Naive thymus-derived CD8-positive, alpha-beta T cell (primary cell): ENCODE measurements at places on chromosomes 1 and 21. TPM values are rescaled to one million over a fixed set of nuclear protein-coding genes. Genes with fewer than 3 reads are reported as not detected.

DNA sequence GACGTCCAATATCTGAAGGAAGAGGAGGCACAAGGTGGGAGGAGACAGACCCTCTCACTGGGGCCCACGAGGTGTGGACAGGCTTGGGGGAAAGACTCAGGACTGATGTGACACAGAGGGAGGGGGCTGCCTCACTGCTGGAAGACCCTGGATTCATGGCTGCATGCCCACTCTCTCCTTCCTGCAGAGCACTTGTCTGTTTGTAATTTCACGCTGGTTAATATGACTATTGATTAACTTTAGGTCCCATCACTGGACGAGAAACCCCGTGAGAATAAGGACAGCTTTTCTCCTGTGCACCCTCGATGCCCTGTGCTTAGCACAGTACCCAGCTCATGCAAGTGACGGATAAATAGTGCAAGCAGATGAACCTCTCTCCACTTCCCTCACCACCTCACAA, 35.1 kb downstream of the CACNA1S start:
- H3K4me3 ChIP-seq, result no peak overlapping the region
- no peak for DNase-seq
- H3K27ac ChIP-seq, result no peak overlapping the region
- no peaks in the 10 kb centered on the region for H3K27me3 ChIP-seq
- H3K4me1 ChIP-seq, result no peaks in the 10 kb centered on the region
- no peaks in the 10 kb centered on the region for H3K36me3 ChIP-seq

GRCh38 chr1:172603816-172604215, 55.1 kb upstream of the FASLG start:
- no peak for DNase-seq
- peaks cover 8% of the 10 kb centered on the region for H3K36me3 ChIP-seq

- no peak for DNase-seq
- peaks cover 29% of the 10 kb centered on the region for H3K4me1 ChIP-seq
- no peaks in the 10 kb centered on the region for H3K36me3 ChIP-seq
- H3K27me3 ChIP-seq, result no peaks in the 10 kb centered on the region
- peak overlapping the region; percentile 98 for H3K27ac ChIP-seq
Measured at GRCh38 chr1:93845538-93846205, 33.3 kb downstream of the DNTTIP2 start.

GRCh38 chr21:35303085-35303484, 254.0 kb upstream of the RUNX1 start:
- no peak for DNase-seq
- H3K4me3 ChIP-seq, result no peak overlapping the region
- H3K27ac ChIP-seq, result no peak overlapping the region
- no peaks in the 10 kb centered on the region for H3K4me1 ChIP-seq
- H3K36me3 ChIP-seq, result no peaks in the 10 kb centered on the region
- H3K27me3 ChIP-seq, result peaks cover 4% of the 10 kb centered on the region

DNA sequence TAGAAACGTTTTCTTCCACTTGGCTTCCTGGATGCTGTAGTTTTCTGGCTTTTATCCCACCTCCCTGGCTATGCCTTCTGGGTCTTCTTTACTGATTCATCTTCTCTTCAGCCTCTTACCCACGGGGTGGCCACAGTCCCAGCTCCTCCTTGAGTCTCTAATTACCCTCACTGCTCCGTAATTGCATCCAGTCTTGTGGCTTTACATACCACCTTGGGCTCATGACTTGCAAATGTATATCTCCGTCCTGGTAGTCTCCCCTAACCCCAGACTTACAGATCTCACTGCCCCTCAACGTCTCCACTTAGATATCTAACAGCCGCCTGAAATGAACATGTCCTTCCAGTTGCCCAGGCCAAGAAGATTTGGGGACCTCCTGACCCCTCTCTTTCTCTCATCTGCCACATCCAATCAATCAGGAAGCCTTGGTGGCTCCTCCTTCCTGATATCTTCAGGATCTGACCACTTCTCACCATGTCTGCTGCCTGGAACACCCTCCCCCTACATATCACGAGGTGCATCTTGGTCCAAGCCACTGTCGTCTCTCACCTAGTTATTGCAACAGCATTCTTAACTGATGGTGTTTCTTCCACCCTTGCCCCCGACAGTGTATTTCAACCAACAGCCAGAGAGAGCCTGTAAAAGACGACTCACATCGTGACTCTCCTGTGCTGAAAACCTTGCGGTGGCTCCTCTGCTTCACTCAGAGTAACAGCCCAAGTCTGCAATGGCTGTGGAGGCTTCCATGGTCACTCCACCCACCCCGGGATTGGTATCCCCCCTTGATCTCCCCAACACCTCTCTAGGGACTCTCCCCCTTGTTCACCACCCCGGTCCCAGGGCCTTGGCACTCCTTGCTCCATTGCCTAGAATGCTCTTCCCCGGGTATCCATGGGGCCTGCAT, 219.0 kb upstream of the POU3F1 start:
- peaks cover 20% of the 10 kb centered on the region for H3K27me3 ChIP-seq
- H3K4me3 ChIP-seq, result no peak overlapping the region
- DNase-seq, result no peak
- no peaks in the 10 kb centered on the region for H3K4me1 ChIP-seq
- H3K27ac ChIP-seq, result no peak overlapping the region

The VHLL gene
- not detected for polyA plus RNA-seq

DNA sequence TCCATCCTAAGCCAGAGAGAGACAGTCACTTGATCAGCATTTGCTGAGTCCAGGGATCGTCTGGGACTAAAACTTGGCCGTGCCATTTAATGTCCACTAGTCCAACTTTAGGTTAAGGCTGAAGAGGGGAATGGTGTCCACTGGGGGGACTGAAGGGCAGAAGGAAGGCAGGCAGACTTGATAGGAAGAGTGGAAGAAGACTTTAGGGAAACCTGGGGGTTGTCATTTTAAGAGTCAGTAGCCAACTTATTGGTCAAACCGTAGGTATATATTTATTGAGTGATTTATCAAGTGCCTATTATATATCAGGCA, 1.3 kb upstream of the LMOD1 start:
- peaks cover 21% of the 10 kb centered on the region for H3K4me1 ChIP-seq
- no peak for DNase-seq
- H3K27me3 ChIP-seq, result peaks cover 39% of the 10 kb centered on the region
- H3K4me3 ChIP-seq, result no peak overlapping the region
- H3K27ac ChIP-seq, result no peak overlapping the region
- no peaks in the 10 kb centered on the region for H3K36me3 ChIP-seq

- no peaks in the 10 kb centered on the region for H3K36me3 ChIP-seq
- DNase-seq, result no peak
- H3K27ac ChIP-seq, result no peak overlapping the region
- H3K27me3 ChIP-seq, result peaks cover 6% of the 10 kb centered on the region
Measured at GRCh38 chr1:200096774-200097173, 69.3 kb downstream of the NR5A2 start.

DNA sequence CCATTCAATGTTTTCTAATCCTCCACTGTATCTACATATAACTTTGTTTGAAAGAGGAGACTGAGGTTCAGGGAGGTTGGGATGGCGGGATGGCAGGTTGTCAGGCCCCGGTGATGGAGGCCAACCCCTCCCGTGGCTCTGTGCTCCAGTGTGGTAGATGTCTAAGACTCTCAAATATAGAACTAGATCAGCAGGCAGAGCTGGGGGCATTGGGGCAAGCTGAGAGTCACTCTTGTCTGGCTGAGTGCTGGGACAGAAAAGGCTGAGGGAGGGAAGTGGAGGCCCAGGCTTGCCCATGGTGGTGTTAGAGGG, 1.7 kb downstream of the IL6R start:
- peaks cover 81% of the 10 kb centered on the region for H3K4me1 ChIP-seq
- H3K27ac ChIP-seq, result peak overlapping the region; percentile 90
- H3K4me3 ChIP-seq, result peak overlapping the region; percentile 93

DNA sequence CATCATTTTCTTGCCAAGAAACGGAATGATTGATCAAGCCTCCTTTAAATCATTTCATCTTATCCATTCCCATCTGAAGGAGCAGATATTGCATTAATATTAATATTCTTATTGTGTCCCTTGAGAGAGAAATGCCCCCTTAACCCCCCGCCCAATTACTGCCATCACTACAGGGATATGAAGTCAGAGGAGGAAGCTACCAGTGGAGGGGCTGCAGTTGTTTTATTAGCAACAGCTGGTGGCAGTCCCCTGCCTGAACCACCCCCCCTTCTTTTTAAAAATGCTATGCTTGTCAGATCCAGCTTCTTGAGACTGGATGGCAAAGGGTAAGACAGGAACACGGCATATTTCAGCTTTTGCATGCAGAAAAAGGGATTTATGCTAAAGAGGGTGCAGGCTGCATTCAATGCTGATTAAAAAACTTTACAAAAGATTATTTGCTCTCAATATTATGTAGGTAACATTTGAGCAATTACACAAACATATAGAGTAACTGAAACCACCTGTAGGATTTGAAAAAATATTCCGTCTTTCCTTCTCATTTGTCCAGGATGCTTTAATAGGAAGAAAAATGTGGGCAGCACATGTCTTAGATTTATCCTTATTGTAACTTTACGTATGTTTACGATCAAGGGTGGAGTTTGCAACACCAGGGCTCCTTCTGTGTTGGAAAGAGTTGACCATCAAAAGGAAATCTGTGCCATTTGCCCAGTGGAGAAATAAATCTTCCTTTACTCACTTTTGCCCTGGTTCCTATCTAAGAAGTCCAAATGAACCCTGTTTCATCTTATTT, 77.7 kb downstream of the ZBTB18 start:
- H3K27ac ChIP-seq, result no peak overlapping the region
- DNase-seq, result no peak
- H3K36me3 ChIP-seq, result no peaks in the 10 kb centered on the region
- H3K27me3 ChIP-seq, result no peaks in the 10 kb centered on the region
- H3K4me1 ChIP-seq, result peaks cover 7% of the 10 kb centered on the region
